ENCODE measurements at places on chromosomes 6 and 20.

DNA sequence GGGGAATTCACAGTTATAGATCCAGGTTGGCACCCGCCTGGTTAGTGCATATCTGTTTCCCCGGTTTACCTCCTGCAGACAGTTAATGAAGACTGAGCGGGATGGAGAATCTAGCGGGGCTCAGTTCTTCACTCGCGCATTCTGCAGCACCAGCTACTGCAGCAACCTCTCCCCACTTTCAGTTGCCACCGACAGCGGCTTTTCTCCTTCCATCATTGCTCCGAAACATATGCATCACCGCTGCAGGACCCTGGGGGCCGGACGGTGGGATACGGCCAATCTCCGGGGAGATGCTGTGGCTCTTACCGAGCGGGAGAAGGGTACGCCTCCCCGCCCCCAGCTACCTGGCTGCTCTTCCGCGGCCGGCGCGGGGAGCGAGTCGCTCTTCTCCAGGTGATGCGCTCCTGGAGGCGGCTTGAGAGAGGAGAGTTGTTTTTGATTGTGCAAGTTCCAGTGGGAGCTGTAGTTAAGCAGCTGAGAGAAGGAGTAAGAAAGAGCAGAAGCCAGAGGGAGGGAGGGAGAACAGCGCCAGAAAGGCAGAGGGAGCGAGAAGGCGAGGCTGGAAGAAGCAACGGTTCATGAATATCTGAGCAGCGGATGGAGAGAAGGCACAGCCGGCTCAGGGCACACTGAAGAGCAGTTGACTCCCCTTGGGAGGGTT is at the start of gene SGK1:
Gene SGK1, minus strand, starts transcription at position 642 of the 661 bp plus-strand sequence. CDS start 652 bp downstream, outside the sequence.
- DNase-seq, result no peak

- peak; percentile 60 for DNase-seq
Measured at GRCh38 chr6:29737707-29738630, 14.7 kb downstream of the HLA-F start.

- DNase-seq, result no peak
Measured at GRCh38 chr6:159061805-159062563, 17.2 kb upstream of the TAGAP start.

GRCh38 chr6:168515376-168515775 is 74.4 kb downstream of the SMOC2 start:
- DNase-seq, result no peak

- no peak for DNase-seq
Measured at GRCh38 chr6:119243657-119244056, 105.9 kb downstream of the MAN1A1 start.

DNA sequence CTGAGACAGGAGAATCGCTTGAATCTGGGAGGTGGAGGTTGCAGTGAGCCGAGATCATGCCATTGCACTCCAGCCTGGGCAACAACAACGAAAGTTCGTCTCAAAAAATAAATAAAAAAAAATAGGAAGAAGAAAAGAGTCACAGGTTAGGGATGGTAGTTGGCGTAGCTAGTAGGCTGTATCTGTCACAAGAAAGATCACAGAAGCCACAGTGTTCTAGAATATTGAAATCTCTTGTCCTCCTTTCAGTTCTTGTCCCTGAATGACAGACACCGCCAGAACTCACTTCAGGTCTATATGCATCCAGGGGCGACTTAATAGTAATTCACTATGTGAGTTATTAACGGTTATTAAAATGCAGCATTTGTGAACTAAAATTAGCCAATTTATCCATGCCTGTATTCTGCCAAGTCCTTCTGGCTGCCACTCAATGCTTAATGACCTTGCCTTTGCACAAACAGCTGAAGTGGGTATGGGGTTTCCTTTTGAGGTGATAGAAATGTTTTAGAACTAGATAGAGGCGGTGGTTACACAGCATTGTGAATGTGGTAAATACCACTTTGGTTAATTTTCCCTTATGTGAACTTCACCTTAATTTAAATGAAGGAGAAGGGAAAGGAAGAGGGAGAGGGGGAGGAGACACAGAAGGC is 41.3 kb upstream of the ZMYND8 start:
- DNase-seq, result no peak

GRCh38 chr6:32156891-32157290 is 3.0 kb downstream of the PPT2 start:
- DNase-seq, result no peak

- no peak for DNase-seq
Measured at GRCh38 chr20:49699200-49699992, 14.3 kb downstream of the B4GALT5 start.

DNA sequence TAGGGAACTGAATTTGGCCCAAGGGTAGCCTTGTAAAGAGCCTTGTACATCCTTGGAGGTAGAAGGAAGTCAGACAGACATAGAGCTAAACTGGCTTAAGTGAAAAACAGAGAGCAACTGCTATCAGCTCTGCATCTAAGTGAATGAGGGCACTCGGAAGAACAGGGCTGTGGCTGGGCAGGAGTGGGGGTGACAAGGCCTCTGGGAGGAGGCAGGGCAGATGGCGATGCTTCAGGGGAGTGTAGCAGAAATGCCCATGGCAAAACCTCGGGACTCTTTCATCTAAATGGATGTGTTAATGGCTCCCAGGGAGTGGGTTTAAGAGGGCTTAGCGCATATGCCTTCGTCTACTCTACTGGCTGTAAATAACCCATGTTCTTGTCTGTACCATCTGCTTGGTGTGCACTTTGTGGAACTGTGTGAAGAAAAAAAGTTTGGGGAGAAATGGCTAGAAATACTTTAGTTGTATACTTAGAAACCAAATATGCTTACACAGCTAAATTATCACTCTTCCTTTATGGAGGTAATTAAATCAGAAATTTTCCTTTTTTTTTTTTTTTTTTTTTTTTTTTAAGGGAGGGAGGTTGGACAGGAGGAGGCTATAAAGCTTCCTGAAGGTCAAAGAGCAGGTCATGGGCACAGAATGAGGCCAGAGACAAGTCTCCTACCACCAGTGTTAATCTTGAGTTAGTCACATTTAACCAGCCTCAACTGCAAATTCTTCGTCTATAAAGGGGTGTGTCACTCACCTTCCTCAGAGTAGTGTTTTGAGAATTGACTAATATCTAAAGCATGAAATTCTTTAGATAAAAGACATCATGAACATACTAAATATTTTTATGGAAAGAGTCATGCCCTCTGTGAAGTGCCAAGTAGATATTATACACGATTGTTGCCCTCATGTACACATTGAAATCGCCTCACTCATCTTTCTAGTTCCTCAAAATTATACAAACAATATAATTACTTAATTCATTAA is 60.9 kb downstream of the FYN start:
- no peak for DNase-seq

GRCh38 chr20:3777716-3778629 is 3.3 kb downstream of the SPEF1 start:
- DNase-seq, result no peak

- no peak for DNase-seq
Measured at GRCh38 chr20:58542411-58543095, 27.4 kb upstream of the APCDD1L start.

DNA sequence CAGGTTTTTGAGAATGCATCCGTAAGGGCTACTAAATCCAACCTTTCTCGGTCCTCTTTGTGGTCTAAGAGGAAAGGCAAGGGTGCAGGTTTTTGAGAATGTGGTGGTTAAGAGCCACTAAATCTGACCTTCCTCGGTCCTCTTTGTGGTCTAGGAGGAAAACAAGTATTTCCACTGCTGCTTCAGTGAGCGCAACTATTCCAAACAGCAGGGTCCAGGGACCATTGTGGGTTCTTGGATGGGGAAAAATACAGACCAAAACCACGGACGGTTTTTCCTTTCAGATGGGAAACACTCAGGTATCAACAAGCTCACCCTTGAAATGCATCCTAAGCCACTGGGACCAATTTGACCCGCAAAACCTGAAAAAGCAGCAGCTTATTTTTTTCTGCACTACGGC is 21.9 kb downstream of the BTBD9 start:
- DNase-seq, result no peak

- no peak for DNase-seq
Measured at GRCh38 chr6:149468179-149468578, 16.6 kb downstream of the ZC3H12D start.

GRCh38 chr6:34696189-34696738 is 303 bp downstream of the ILRUN start:
- no peak for DNase-seq

- no peak for DNase-seq
Measured at GRCh38 chr20:1907586-1907985, 12.4 kb downstream of the SIRPA start.

- no peak for DNase-seq
Measured at GRCh38 chr6:145891565-145891964, 72.6 kb downstream of the SHPRH start.

- DNase-seq, result no peak
Measured at GRCh38 chr6:161951126-161951525, 677.3 kb upstream of the AGPAT4 start.

- DNase-seq, result no peak
Measured at GRCh38 chr20:46401478-46401860, 4.9 kb downstream of the ELMO2 start.

GRCh38 chr6:116877743-116878142 is 701 bp downstream of the RFX6 start:
- no peak for DNase-seq

DNA sequence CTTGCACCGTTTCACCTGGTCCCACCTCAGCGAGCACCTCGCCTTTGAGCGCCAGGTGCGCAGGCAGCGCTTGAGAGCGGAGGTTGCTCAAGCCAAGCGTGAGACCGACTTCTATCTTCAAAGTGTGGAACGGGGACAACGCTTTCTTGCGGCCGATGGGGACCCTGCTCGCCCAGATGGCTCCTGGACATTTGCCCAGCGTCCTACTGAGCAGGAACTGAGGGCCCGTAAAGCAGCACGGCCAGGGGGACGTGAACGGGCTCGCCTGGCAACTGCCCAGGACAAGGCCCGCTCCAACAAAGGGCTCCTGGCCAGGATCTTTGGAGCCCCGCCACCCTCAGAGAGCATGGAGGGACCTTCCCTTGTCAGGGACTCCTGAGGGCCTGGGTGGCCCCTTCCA is 1.5 kb downstream of the ABT1 start:
- no peak for DNase-seq

- no peak for DNase-seq
Measured at GRCh38 chr6:118869350-118869749, 24.6 kb upstream of the ASF1A start.

DNA sequence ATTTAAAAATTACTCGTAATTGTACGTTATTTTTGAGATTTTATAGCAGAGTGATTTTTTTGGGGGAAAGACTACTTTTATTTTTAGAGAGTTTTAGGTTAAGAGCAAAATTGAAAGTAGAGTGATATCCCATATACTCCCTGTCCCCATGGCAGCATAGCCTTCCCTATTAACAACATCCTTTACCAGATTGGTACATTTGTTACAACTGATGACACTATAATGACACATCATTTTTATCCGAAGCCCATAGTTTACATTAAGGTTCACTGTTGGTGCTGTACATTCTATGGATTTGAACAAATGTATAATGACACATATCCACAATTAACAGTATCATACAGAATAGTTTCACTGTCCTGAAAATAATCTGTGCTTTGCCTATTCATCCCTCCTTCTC is 1126.4 kb upstream of the CITED2 start:
- DNase-seq, result no peak

GRCh38 chr6:127618729-127619128 is 41.8 kb downstream of the C6orf58 start:
- DNase-seq, result no peak

- no peak for DNase-seq
Measured at GRCh38 chr6:17389274-17389847, 4.0 kb upstream of the CAP2 start.

DNA sequence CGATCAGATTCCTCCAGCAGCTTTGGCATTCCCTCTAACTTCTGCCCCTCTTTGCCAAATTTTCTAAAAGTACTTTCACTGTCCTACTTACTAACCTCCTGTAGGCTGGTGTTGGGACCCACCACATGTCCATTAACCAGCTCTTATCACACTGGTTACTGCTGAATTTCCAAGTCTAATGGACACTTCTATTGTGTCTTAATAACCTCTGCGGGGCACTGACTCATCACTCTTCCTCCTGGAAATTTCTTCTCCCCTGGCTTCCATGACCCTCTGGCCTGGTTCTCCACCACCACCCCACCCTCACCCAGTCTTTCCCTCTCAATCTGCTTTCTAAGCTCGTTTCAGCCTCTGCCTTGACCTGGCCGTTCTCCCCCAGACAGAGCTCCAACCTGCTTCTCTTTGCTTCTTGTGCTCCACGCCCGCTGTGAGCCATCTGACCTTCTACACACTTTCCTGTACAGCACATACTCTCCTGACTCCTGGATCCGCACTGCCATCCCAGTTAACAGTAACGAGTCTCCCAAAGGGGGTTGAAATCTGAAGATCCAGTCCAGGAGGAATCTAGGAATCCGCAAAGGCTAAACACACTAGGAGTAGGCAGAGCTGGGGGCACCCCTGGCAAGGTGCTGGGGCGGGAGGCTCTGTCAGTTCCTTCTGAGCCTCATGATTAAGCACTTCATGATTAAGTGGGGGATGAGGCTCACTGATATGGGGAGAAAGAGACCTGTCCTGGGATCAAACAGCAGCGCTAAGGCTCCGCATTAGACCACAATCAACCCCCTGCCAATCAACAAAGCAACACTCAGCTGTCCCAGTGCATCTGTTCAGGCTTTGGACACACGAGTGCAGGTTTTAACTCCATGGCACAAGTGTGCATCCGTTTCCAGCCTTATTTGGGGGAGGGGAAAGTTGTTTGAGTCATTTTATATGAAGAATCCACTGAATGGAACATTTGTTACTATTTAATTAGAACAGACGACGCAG is 146.3 kb downstream of the LY86 start:
- DNase-seq, result no peak

DNA sequence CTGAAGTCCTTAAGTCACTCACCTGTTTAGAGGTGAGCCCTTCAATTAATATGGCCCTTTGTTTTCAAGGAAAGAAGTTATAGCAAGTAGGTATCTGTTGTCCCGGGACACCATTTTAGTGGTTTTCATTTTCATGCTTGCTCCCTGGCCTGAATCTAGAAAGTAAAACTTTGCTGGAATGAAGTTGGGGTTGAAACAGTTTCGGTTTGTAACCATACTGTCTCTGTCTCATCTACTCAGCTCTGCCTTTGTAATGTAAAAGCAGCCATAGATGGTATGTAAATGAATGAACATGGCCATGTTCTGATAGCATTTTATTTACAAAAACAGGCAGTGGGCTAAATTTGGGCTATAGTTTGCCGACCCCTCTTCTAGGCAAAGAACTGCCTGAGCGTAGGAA is 64.9 kb upstream of the GNRH2 start:
- no peak for DNase-seq

GRCh38 chr6:145836772-145837171 is 22.2 kb upstream of the FBXO30 start:
- no peak for DNase-seq

Data from T follicular helper cell (primary cell).